ENCODE measurements at places on chromosomes 2 and 18.

DNA sequence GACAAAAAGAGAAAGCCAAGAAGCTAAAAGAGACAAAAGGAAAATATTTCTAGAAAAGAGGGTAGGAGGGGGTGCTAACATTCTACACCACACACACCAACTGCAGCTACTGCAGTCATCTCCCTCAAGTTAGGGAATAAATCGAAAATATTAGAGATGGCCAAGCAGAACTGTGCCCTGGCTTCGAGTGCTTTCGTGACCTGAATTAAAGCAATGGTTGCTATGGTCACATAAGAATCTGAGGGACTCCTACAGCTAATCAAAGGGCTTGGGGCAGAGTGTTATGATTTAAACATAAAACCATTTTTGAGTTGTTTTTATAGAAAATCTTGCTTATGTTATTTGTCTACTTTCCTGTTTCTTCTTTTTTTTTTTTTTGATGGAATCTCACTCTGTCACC is 159.6 kb upstream of the HNRNPA3 start:
- no peak for DNase-seq

- peak; percentile 60 for DNase-seq
Observed at GRCh38 chr18:57803103-57803969, at the start of gene ATP8B1. ATP8B1 (minus strand) TSS chr18:57803315; CDS start chr18:57731807, 71,508 bp downstream.

GRCh38 chr2:109527846-109528705 is 85.7 kb downstream of the SEPTIN10 start:
- no peak for DNase-seq

DNA sequence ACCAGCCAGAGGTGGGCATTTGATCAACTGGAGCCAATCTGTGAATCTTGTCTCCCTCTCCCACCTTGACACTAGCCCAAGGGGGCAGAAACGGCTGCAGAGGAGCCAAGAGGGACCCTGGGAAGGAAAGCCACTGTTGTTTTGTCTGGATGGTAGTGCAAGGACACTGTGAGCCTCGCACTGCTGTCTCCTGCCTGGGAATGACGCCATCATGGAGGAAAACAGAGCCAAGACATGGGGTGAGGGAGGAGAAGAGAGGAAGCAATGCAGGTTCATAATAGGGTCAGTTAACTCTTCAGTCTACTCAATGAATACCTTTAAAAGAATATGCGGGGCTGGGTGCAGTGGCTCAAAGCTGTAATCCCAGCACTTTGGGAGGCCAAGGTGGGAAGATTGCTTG is 231.1 kb upstream of the AGAP1 start:
- DNase-seq, result no peak

GRCh38 chr2:147204102-147204501 is 640.7 kb upstream of the ACVR2A start:
- peak; percentile 10 for DNase-seq

- no peak for DNase-seq
Observed at GRCh38 chr2:179849719-179850118, 11.7 kb downstream of the ZNF385B start.

- no peak for DNase-seq
Observed at GRCh38 chr18:50096766-50097435, 98.0 kb downstream of the MYO5B start.

- no peak for DNase-seq
Observed at GRCh38 chr2:206918263-206918662, 21.1 kb upstream of the CPO start.

- no peak for DNase-seq
Observed at GRCh38 chr2:95006588-95006987, 18.9 kb upstream of the MAL start.

GRCh38 chr2:149167001-149167780 is 128.7 kb downstream of the LYPD6B start:
- no peak for DNase-seq

DNA sequence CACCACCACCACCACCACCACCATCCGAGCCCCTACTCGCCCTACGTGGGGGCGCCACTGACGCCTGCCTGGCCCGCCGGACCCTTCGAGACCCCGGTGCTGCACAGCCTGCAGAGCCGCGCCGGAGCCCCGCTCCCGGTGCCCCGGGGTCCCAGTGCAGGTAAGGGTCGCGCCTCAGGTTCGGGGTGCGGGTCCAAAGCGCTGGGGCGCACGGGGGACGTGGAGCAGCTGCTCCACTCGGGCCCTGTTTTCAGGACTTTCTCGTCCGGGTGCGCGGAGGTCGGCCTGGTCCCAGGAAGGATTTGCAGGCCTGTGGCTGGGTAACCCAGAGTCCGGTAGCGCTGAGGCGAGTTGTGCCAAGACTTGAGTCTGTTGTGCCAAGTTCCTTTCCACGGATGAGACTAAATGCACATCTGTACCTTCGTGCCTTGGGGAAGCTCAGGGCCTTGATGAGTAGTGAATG is 2.8 kb downstream of the GATA6 start:
- no peak for DNase-seq

DNA sequence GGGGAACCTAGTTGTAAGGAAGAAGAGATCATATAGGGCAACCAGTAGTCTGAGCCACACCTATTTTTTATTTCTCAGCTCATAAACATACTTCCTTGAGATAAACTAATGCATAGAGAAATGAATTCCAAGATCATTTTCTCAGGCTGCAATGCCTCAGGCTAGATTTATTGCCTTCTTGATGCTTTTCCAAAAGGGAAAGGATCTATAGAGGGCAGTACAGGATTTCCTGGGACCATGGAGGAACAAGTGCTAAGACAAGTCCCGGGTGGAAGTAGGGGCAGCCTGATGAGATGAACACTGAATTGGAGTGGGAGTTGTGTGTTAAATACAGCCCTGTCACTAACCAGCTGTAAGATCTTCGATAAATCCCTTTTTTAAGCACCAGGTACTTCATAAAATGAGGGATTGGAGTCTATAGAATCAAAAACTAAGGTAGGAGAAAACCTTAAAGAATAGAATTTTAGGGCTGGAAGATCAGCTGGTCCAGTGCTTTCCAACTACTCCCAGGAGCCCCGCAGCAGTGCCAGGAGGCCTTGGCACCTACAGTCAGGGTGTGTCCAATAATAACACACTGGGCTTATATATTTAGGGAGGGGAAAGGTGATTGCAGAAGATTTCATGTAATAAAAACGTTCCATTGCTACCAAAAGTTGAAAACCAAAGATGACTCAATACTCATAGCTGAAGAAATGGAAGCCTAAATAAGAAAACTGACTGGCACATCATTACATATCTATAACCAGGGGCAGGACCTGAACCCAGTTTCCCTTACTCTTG is 58.1 kb downstream of the SERTAD2 start:
- no peak for DNase-seq

DNA sequence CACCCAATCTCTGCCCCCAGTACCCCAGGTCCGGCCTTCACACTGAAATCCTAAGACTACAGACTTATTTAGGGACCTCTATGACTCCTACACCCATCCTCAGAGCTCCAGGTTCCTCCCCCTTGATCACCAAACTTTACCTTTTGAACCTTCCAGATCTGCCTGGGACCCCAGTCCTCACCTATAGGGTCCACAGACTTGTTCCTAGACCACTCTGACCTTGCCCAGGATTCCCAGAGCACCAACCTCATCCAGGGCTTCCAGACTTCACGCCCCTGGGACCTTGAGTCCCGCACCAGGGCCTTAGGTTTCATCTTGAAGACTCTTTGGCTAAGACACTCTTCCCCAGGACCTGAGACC is 462 bp downstream of the CHCHD5 start:
- DNase-seq, result no peak

Data from GM04504 (cell line).